Effector memory CD4-positive, alpha-beta T cell (primary cell): ENCODE measurements at places on chromosomes 2 and 18.

DNA sequence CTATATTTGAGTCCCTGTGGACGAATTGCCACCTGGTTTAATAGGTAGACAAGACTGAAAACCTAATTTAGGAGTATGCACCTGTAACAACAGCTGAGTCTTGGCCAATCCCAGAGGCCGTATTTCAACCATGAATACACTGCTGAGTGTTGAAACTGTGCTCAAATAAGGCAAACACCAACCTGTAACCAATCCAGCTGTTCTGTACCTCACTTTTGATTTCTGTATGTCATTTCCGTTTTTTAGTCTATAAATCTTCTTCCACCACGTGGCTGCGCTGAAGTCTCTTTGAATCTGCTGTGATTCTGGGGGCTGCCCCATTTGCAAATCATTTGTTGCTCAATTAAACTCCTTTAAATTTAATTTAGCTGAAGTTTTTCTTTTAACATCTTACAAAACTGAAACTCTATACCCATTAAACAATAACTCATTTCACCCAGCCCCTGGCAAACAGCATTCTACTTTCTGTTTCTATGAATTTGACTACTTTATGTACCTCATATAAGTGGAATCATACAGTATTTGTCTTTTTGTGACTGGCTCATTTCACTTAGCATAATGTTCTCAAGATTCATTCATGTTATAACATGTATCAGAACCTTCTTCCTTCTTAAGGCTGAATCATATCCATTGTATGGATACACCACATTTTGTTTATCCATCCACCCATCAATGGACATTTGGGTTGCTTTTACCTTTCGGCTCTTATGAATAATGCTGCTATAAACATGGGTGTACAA, 7.5 kb upstream of the YPEL5 start:
- H3K27ac ChIP-seq: no peak overlapping the region
- no peak overlapping the region for H3K4me3 ChIP-seq
- no peaks in the 10 kb centered on the region for H3K36me3 ChIP-seq
- H3K27me3 ChIP-seq: no peaks in the 10 kb centered on the region
- no peak for DNase-seq
- no peaks in the 10 kb centered on the region for H3K4me1 ChIP-seq

DNA sequence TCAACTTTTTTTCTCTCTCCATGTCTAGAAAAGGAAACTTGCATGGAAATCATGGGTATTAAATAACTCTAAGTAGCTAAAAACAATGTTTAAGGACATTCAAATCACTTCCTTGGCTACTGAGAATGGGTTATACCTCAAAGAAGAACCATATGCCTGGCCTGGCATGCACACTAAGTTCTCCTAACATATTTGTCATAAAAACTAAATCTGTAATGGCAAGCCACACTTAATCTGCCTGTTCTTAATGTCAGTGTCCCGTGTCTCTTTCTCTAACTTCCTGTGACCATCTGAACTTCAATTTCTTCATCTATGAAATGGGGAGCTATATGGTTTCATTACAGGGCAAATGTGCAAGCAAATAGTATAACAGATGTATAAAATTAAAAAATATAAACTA, 11.1 kb downstream of the PDE1A start:
- no peak overlapping the region for H3K4me3 ChIP-seq
- H3K4me1 ChIP-seq: no peaks in the 10 kb centered on the region
- no peaks in the 10 kb centered on the region for H3K27me3 ChIP-seq
- H3K27ac ChIP-seq: no peak overlapping the region

DNA sequence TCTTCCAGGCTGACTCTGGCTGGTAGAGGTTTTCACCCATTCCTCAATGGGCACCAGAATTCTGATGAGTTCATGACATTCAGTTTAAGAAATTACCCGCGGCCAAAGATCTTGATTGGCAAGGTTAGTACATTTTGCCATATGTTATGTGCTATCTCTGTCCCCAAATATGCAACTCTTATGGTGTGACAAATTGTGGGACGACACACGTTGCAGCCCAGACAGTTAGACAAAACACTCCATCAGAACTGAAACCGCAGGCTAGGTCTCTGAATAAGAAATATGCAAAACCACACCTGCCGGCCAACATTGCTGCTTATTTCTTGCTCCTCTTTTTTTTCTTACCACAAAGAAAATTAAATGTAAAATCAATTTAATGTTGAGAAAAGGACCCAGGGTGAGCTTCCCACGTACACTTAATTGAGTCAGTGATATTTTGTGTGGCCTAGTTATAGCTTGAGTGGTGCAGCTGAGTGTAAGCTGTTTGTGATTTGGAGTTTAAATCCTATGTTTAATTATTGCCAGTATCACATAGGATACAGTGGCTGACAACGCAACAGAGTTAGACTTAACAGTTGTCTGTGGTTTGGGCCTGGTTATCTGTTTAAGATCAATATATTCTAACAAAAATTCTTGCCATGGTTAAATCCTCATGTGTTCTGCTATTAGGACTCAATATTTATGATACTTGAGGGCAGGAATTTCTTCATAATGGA, 35.7 kb upstream of the LTBP1 start:
- no peak for DNase-seq
- no peaks in the 10 kb centered on the region for H3K4me1 ChIP-seq
- H3K36me3 ChIP-seq: no peaks in the 10 kb centered on the region
- no peaks in the 10 kb centered on the region for H3K27me3 ChIP-seq
- H3K4me3 ChIP-seq: no peak overlapping the region

DNA sequence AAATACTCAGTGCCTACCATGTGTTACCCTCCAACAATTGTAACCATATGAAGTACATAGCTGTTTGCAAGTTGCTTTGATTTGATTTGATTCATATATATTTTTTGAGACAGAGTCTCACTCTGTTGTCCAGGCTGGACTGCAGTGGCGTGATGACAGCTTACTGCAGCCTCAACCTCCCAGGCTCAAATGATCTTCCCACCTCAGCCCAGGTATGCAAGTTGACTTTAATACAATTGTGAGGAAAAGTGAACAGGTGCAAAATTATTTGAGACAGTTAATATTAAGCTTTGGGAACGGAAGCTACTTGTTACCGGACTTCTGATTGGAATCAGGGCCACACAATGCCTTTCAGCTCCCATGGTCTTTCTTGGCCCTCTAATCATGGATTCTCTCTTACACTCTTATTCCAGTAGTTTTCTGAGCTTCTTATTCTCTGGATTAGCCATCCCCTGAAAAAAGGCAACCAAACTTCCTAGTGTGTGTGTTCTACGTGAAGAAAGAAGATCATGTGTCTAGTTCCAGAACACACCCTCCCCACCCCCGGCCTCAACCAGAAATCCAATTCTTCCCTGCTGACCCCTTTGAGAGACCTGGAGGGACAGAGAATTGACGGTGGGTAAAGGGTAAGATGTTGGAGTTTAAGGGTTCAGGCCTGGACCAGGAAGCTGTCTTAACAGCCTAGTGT, 1.1 kb upstream of the RPL37A start:
- H3K4me1 ChIP-seq: peaks cover 20% of the 10 kb centered on the region
- peak overlapping the region; percentile 93 for H3K4me3 ChIP-seq
- no peak for DNase-seq
- peaks cover 28% of the 10 kb centered on the region for H3K36me3 ChIP-seq
- no peak overlapping the region for H3K27ac ChIP-seq

- H3K4me1 ChIP-seq: peaks cover 8% of the 10 kb centered on the region
- H3K27ac ChIP-seq: no peak overlapping the region
- DNase-seq: no peak
Observed at GRCh38 chr2:6931753-6932152, 14.5 kb downstream of the RNF144A start.

DNA sequence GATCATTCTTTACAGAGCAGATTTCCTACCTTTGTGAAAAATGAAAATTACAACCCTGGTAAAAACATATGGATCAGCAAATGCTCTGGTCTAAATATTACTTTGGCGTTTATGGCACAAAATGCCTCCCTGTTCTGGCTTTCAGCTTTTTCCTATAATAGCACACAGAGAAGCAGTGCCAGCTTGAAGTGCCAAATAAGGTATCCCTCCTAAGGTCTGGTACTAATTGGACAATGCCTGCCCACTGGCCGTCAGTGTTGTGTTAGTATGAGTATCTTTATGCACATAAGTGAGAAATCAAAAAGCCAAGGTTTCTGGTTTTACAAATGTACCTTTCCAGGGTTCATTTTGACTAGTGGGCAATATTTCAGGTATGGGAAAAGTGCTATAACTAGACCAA, 1293.7 kb upstream of the FAM98A start:
- no peak overlapping the region for H3K4me3 ChIP-seq
- no peak overlapping the region for H3K27ac ChIP-seq
- H3K4me1 ChIP-seq: no peaks in the 10 kb centered on the region
- no peaks in the 10 kb centered on the region for H3K36me3 ChIP-seq
- DNase-seq: no peak

- no peaks in the 10 kb centered on the region for H3K36me3 ChIP-seq
- no peak for DNase-seq
- no peak overlapping the region for H3K27ac ChIP-seq
- H3K4me3 ChIP-seq: no peak overlapping the region
Observed at GRCh38 chr2:144452169-144452988, 67.5 kb downstream of the ZEB2 start.
